ENCODE measurements at places on chromosomes 12 and 14.

- no peak for DNase-seq
Observed at GRCh38 chr12:6532051-6532926, 2.0 kb upstream of the GAPDH start.

DNA sequence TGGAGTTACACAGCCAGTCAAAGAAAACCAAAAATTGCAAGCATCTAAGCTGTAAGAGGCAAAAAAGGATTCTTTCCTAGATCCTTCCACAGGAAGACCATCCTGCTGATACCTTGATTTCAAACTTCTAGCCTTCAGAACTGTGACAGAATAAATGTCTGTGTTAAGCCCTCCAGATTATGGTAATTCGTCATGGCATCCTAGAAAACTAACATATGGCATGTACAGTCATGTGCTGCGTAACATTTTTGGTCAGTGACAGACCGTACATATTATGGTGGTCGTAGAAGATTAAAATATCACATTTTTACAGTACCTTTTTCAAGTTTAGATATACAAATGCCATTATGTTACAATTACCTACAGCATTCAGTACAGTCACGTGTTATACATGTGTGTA is 660.9 kb upstream of the LMO3 start:
- DNase-seq = no peak

- DNase-seq = no peak
Observed at GRCh38 chr12:75294336-75294735, 35.8 kb downstream of the CAPS2 start.

- DNase-seq = no peak
Observed at GRCh38 chr14:74976264-74977113, 21.1 kb upstream of the PGF start.

DNA sequence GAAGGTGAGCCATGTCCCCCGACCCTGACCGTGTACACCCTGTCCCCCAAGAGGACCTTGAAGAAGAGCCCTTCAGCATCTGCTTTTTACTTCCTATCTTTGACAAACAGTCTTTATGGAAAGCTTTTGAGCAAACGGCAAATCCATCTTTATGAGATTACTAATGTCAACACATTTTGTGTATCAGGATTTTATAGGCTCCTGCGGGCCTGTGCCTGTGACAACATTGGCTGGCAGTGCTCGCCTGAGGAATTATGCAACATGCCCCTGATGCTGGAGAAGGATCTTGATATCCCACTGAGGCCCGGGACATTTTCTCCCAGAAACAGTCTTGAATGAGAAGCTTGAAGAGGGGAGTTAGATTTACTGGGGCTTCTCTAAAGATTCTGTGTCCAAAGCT is 416.5 kb downstream of the NRXN3 start:
- no peak for DNase-seq

- no peak for DNase-seq
Observed at GRCh38 chr12:103903993-103904392, 26.2 kb upstream of the HSP90B1 start.

DNA sequence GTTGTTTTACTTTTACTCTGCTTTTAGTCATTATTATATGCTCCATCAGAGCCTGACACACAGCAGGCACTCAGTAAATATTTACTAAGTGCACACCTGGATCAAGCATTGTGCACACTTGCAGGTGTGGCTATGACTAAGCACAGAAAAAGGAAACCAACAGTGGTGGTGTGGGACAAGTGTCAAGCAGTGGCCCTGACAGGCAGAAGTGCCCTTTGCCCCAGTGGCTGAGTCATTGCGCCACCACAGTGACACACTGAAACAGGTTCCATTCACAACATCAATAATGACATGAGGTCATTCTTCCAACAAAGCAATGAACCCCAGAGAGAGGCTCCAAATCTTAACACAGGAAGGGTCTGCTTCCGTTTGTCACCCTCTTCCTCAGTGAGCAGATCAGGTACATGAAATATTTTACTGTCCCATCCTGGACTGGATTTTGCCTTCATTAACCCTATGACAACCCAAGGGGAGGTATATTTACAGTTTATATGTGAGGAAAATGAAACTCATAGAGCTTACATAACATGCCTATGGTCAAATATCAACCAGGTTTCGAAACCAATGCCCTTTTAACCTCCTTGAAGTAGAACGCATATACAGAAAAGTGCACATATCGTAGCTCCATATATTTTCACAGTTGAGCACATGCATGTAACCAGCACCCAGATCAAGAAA is 82.6 kb upstream of the GTF2A1 start:
- no peak for DNase-seq

DNA sequence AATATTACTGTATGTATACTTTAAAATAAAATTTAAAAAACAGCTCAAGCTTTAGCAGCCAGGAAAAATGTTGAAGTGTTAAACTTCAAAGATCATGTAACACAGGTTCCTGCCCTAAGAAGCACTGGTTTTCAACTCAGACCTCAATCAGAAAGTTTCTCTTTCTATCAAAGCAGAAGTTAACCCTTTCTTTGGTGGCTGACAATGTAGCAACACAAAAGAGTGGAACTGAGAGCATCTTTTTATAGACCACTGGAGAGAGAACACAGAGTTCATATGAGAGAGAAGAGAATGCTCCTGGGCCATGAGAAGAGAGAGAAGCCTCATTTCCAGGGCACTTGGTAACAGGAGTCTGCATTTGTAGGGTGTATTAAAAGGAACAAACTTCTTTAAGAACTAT is 42.2 kb upstream of the KTN1 start:
- no peak for DNase-seq

- DNase-seq = no peak
Observed at GRCh38 chr12:130807309-130807708, 31.7 kb downstream of the STX2 start.

GRCh38 chr12:72974954-72975555 is 702.9 kb downstream of the TRHDE start:
- no peak for DNase-seq
